Femur (tissue), 1 donor: ENCODE measurements at places on chromosomes 7 and 10.
A peak's percentile ranks its signal among the peaks of the same experiment; 100 is the strongest.

DNA sequence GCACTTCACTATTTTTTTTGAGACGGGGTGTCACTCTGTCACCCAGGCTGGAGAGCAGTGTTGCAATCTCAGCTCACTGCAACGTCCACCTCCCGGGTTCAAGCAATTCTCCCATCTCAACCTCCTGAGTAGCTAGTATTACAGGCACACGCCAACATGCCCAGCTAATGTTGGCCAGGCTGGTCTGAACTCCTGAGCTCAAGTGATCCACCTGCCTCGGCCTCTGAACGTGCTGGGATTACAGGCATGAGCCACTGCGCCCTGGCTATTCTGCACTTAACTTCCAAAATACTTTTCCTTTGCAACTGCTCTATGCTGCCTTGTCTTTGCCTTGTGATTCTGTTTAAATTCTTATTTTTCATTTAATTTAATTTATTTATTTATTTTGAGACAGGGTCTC lies 67.0 kb upstream of the ZNF479 start:
- DNase-seq: no peak

- DNase-seq: peak; percentile 41
These were observed 380.7 kb upstream of the PFKP start for GRCh38 chr10:2686691-2687090.

- no peak for DNase-seq
These were observed 1224.2 kb upstream of the SORCS1 start for GRCh38 chr10:108388706-108389105.

GRCh38 chr7:1503816-1504775 lies at the start of gene INTS1:
Gene INTS1, minus strand, starts transcription at chr7:1504389. Its CDS starts 429 bp downstream, at chr7:1503960.
- DNase-seq: peak; percentile 94
